Muscle of back (tissue), 13 donors: ENCODE measurements at places on chromosomes 2 and 18.

- no peak for DNase-seq
Observed at GRCh38 chr2:99771681-99772333, 282.0 kb upstream of the REV1 start.

DNA sequence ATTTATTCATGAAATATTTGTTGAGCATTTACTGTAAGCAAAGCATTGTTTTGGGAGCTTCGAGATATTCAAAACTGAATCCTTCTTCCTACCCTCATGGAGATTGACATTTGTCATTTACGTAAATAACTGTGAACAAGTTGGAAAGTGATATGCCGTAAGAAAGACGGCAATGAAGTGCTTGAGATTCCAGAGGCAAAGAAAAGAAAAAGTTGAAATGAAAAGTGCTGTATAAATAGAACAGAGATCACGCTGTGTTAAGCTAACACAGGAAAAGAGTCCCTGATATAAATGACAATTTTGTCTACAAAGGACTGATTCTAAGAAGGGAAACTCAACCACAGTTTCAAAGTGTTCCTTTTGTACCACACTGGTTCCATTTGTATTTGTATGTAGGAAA is 1.8 kb downstream of the CHRNA1 start:
- no peak for DNase-seq

DNA sequence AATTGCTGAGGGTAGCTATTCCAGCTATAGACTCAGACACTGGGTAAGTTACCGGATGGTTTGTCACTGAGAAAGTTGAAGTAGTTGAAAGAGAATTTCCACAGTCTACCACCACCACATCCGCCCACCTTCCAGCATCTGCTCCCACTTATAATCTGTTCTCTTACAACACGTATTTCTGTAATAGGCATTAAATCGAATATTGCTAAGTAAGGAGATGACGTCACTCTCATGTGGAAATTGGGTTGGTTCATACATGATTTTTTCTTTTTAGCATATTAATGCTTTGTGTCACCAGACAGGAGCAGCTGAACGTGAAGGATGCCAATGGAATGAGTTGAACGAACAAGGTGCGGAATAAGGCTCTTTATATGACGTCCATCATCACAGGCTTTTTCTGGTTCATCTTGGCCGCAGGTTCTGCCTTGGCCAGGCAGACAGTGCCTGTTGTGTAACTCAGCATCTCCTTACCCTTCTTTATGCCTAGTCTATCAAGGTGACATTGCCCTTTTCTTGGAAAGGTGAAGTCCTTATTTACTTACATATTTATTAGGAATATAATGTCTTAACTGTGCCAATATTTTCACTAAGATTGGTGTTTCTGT is 45.9 kb downstream of the THUMPD2 start:
- DNase-seq: no peak

- no peak for DNase-seq
Observed at GRCh38 chr2:24182507-24182906, 7.7 kb downstream of the FAM228A start.

- no peak for DNase-seq
Observed at GRCh38 chr2:176817061-176817565, 395.5 kb upstream of the HNRNPA3 start.

- DNase-seq: no peak
Observed at GRCh38 chr18:55582325-55582724, 5.7 kb downstream of the TCF4 start.

DNA sequence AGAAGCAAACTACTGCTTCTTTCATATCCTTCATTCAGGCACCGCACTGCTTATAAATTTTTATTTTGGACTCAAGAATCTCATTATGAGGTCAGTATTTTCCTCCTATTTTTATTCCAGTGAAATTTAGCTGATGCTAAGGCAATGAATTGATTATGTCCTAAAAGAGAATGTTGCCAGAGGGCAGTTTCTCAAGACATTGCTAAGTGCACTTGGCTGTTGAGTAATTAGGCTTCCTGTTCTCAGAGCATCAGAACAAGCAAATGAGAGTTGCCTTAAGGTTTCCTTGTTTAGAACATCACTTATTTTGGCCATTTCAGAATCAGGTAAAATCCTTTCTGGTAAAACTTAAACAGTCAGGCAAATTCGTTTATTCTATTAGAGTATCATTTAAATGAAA is 548.6 kb upstream of the ZEB2 start:
- no peak for DNase-seq

GRCh38 chr2:3301001-3301400 is 76.6 kb downstream of the EIPR1 start:
- DNase-seq: no peak

DNA sequence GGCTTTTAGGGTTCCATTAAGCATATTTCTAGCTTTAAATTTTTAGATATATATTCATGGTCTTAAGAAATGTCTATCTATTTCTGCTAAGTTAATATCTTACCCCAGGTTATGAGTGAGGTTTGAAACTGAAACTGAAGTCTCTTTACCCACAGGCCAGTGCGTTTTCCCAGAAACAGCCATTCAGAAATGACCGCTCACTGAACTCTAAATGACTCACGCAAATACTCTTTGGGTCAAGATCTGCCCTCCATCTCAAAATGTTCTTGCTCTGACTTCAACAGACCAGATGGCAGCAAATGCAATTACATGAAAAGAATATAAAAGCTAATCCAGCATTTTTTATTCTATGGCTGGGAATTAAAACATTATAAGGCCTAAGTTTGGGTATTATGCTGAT is 315.2 kb downstream of the TDRD15 start:
- DNase-seq: no peak

DNA sequence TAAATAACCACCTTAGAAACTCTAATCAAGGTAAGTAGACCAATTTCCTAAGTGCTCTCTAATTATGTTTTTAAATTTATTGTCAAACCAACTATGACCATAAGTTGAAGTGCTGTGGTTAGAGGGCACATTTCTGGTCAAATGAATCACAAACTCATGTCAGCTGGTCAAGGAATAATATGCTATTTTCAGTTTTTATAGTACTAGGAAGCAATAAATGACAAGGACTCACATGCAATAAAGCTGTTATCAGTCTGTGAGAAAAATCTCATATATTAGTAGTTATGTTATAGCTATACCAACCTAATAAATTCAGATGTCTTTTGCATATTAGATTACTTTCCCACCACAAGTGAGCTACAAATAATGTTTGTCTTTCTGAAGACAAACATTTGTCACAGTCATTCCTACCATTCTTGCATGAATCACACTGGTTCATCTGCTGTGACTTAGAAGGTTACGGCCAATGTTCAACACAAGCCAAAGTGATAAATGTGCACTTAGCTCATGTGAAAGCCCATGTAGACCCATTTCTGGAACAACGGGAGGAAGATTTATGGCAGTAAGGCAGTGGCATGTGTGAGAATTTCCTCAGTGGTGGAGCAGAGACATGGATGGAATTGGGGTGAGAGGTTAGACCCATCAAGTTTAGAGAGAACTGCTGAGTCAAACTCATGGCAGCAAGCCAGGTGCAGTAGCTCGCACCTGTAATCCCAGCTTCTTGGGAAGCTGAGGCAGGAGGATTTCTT is 27.4 kb upstream of the CCNYL1 start:
- DNase-seq: peak; percentile 60

DNA sequence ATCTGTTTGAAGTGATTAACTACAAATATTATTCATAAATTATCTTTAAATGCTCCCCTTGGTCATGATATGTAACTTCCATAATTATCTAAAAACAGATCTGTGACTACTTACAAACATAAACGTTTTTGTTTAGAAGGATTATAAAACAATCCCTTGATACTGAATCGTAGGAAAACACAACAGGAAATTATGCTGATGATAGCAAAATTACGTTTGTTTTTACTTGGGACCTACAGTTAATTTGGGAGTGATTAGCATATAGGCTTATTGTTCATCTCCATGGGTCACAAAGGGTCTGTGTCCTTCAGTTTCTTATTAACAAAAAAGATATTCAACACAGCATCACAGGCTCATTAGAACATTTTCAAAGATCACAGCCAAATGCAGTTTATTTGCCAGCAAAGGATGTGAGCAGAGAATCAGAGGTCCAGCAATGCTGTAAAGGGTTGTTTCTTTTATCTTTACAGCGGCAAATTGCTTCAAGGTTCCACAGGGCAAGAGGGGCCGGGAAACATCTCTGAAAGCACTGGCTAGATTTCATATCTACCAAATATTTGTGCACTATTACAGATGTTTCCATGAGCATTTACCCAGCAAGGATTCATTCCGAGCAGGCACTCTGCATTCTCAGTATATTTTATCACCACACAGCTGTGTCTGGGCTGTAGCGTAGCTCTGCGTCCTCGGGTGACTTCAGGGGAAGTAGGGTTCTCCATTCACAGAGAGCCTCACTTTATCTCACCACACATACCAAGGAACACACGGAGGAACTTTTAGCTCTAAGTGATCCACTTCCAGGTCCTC is 4.1 kb downstream of the CCDC195 start:
- DNase-seq: peak; percentile 46

DNA sequence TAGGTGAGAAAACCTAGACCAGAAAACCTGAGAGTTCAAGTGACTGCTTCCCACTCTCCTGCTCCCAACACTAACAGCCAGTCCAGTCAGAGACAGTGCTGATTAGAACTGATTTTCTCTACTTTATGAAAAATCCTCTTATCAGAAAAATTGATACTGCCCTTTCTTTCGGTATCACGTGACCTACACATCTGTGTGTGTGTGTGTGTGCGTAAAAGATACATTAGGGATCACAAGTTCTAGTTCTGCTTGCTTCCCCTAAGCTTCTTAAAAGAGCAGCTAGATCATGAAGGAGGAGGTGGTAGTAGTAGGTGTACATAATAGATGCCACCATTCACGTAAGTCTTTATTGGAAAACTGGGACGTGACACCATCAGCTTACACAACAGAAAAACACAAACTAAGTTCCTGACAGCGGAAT is 1.5 kb downstream of the ARL5A start:
- DNase-seq: peak; percentile 7

- no peak for DNase-seq
Observed at GRCh38 chr18:74512321-74513053, 16.3 kb downstream of the CNDP2 start.

DNA sequence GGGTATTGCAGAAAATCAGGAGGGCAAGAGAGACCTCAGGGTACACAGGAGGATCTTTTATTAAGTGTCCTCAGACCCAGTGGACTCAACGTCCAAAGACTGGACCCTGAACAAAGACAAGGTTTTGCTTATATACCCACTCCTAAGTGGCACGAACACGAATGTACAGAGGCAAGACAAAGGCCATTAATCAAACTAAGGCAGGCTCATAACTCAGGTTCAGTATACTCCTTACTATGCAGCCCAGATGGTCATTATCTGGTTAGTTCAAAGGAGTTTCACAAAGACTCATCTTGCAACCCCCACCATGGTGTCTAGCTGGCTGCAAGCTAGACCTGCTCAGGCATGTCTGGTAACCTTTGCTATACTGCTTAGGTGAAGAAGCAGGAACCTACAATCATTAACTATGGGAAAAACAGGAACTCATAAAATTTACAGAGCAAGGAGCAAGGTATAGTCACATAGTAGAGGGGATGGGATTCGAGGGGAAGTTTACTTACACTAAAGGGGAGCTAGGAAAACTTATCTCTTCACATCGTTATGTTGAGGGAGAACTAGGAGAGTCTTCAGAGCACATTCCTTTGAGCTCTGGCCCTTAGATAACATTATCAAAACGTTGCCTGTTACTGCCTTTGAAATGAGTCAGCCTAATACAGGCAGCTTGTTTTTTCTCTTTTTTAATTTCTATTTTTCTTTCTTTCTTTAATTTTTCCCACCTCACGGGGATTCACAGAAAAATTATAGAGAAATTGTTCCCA is 33.9 kb downstream of the SLC4A3 start:
- no peak for DNase-seq

DNA sequence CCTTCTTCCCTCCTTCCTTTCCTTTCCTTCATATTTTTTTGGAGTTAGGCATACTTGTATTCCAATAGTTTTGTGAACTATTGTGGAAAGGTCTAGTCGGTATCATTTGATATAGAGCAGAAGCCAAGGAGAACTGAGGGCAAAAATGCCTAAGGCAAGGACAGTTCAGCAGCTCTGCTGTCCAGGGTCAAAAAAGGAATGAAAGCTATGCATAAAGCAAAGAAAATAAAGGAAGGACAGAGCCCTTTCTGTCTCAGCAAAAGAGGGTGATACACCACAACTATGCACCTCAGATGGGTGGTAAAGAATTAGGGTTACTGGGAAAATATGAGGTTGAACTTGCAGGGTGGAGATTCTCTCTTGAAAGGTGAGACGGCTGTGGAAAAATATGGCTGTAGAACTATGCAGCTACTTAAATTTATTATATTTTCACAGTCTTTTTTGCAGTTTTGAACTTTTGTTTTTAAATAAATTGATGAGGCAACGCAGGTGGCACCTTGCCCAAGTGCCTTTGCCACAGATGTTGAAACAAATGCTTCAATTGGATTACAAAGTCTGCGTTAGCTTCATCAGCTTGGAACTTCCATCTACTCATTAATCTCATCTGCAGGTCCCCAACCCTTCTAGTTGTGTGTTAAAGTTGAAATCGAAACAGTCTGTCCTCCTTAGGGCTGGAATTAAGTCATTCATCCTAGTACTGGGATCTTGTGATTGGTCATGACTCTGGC is 20.8 kb downstream of the LHCGR start:
- DNase-seq: no peak

DNA sequence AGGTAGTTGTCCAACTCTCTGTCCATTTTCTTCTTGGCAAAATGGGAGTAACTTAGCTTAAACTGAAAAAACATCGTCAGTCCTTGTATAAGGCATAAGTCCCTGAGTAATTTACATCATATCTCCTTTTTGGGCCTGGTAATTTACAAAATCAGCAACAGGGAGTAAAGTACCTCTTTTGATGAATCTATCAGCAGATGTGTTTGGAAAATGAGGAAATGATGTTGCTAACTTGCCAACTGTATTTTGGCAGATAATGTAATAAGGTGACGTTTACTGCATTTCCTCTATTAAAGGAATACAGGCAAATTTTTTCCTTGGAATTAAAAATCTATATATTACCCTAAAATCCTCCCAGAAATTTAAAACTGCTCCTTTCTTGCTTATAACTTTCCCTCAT is 29.2 kb downstream of the ANKRD44 start:
- peak; percentile 77 for DNase-seq

DNA sequence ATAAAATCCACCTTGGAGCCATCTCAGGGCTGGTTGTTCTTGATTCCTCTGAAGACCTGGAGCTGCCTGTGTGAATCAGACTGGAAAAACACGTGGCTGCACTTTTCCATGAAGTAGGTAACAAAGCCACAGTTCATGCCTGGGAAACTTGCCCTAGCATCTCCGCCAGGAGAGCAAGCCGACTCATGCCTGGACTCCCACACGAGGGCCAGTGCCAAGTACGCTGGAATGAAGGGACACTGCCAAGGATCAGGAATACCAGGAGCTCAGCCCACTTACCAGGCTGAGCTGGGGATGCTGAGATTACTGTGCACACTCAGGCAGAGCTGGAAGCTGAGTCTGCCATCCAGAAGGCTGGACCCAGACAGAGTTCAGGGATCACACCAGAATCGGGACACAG is 10.9 kb upstream of the FHL2 start:
- DNase-seq: peak; percentile 82

GRCh38 chr2:232925153-232925820 is 55.2 kb downstream of the SNORC start:
- DNase-seq: no peak

DNA sequence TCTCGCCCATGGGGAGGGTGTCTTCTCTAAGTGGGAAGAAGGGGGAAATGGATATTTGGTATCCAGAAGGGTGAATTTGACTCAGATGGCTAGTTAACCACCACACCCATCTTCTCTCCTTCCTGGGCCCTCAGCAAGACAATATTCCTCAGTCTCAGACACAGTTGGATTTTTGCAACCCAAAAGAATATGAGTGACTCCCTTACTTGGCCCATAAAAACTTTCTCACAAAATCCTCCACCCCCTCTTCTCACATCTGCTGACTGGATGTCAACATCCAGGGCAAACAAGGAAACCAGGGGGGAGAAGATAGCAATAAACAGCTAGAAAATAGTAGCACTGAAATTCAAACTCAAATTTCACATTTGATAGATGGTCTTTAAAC is 35.3 kb upstream of the GCC2 start:
- DNase-seq: no peak
